ENCODE measurements at places on chromosomes 2 and 18. TPM values are rescaled to one million over a fixed set of nuclear protein-coding genes. Genes with fewer than 3 reads are reported as not detected.

TEX44 gene
- total RNA-seq: not detected

NOSTRIN gene
- total RNA-seq: 16.7 TPM

GRCh38 chr2:80887841-80888378 lies 583.4 kb upstream of the LRRTM1 start:
- no peaks in the 10 kb centered on the region for H3K27me3 ChIP-seq
- DNase-seq: no peak
- H3K4me3 ChIP-seq: no peak overlapping the region
- H3K27ac ChIP-seq: no peak overlapping the region
- no peaks in the 10 kb centered on the region for H3K4me1 ChIP-seq

DNA sequence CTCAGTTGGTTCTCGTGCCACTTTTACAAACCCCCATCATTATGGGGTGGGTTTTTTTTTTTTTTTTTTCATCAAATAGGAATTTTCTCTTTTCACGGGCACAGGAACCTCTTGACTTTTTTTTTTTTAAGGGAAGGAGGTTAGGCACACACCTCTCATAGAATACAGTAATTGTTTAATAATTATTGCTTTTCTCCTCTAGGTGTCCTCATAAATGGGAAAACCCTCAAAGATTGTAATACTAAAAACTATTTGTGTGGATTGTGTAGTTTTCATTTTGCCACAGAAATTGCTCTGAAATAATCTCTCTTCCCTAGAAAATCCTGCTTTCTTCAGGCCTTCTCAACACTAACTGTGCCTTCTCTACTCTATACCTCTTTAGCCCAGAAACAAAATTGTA lies 147.3 kb downstream of the GREB1L start:
- no peak overlapping the region for H3K27ac ChIP-seq
- no peak overlapping the region for H3K4me3 ChIP-seq
- no peaks in the 10 kb centered on the region for H3K36me3 ChIP-seq
- H3K27me3 ChIP-seq: no peaks in the 10 kb centered on the region

DNA sequence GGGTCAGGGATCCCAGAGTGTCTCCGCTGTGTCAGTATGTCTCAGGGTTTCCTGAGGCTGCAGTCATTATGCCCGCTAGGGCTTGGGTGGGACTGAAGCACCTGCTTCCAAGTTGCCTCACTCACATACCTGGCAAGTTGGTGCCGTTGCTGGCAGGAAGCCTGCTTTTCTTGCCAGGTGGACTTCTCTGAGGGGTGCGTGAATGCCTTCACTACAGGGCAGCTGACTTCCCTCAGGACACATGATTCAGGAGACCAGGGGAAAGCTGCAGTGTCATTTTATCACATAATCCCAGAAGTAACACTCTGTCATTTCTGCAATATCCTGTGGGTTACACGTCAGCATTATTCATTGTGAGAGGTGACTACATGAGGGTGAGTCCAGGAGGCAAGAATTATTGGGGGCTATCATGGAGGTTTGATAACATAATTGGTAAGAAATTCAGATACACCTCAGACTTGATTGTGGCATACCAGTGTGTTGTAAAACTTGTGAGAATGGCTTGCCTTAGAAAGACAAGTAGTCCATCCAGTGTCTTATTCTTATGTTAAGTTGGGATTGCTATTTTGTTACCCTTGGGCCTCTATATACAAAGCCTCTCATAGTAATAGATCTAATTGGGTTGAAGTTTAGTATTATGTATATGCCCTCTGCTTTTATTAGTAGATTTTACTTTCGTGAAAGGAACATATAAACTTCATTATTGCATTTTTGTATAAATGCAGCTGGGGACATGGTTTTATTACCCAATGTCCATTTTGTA lies 44.1 kb downstream of the NEDD4L start:
- no peaks in the 10 kb centered on the region for H3K36me3 ChIP-seq
- no peak for DNase-seq
- peak overlapping the region; percentile 75 for H3K27ac ChIP-seq
- no peak overlapping the region for H3K4me3 ChIP-seq
- H3K27me3 ChIP-seq: no peaks in the 10 kb centered on the region

DNA sequence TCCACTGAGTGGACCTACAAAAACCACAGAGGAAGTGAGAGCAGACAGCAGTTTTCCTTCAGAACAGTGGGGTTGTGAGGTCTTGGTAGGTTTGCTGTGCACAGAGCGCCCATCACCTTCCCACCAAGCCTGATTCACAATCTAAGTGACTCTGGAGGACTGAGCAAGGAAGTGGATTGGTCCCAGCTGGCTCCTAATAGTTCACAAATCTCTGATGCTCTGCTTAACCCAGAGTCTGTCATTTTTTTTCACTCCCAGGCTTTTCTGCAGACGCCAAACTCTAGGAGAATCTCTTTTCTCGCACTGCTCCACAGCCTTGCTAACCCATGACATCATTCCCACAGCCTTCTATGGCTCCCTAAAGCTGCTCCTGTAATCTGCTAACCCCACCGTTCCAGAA lies 280.4 kb downstream of the C1D start:
- no peak overlapping the region for H3K4me3 ChIP-seq
- DNase-seq: no peak
- H3K27ac ChIP-seq: no peak overlapping the region
- no peaks in the 10 kb centered on the region for H3K36me3 ChIP-seq
- H3K4me1 ChIP-seq: no peaks in the 10 kb centered on the region

- no peak overlapping the region for H3K4me3 ChIP-seq
- no peaks in the 10 kb centered on the region for H3K36me3 ChIP-seq
Observed at GRCh38 chr2:64166637-64167420, 22.6 kb upstream of the PELI1 start.

DNA sequence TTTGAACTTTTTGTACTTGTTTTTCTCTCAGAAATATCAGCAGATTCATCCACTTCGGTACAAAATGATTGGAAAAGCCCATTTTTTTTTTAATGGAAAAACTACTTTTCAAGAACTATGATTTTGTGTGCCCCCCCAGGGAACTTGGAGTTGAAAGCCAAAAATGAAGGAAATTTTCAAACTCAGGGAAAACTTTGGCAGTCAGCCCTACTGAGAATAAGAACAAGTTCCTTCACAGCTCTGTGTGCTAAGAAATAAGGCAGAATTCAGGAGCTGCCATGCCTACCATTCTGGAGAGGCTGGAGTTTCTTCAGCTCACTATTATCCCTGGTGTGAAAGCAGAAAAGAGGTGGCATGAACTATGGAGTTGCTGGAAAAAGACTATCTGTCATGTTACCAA lies 226.0 kb upstream of the SLC35G4 start:
- no peaks in the 10 kb centered on the region for H3K27me3 ChIP-seq
- H3K27ac ChIP-seq: no peak overlapping the region
- DNase-seq: no peak
- H3K4me3 ChIP-seq: no peak overlapping the region

DNA sequence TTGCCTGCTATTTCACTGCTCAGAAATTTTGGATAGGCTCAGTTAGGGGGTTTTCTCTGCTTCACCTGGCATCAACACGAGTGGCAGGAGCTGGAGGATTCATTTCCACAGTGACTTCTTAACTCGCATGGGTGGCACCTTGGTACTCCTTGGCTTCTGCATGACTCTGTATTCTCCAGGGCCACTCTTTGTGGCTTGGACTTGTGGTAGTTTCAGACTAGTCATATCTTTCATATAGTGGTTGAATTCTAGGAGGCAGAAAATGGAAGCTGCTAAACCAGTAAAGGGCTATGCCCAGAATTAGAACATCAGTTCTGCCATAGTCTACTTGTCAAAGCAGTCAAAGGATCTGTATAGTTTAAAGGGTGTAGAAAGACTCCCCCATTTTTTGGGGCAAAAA lies 6.8 kb downstream of the MAIP1 start:
- H3K4me1 ChIP-seq: peaks cover 12% of the 10 kb centered on the region
- H3K36me3 ChIP-seq: peaks cover 42% of the 10 kb centered on the region
- H3K4me3 ChIP-seq: no peak overlapping the region
- DNase-seq: no peak
- no peak overlapping the region for H3K27ac ChIP-seq
- H3K27me3 ChIP-seq: no peaks in the 10 kb centered on the region

DNA sequence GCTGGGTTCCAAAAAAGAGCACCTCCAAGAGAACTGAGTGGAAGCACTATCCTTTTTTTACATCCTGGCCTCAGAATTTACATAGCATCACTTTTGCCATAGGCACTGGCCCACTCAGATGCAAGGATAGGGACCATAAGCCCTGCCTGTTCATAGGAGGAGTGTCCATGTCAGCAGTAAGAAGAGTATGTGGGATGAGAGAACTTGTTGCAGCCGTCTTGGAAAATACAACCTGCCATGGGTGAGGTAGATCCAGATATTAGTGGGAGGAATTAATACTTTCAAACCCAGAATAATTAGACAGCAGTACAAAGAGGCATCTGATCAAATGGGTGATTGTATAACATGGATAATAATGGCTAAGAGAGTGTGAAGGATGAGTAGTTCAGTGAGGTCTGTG lies 110.7 kb upstream of the CELF4 start:
- H3K4me1 ChIP-seq: no peaks in the 10 kb centered on the region
- no peak for DNase-seq
- no peaks in the 10 kb centered on the region for H3K27me3 ChIP-seq
- H3K36me3 ChIP-seq: no peaks in the 10 kb centered on the region
- no peak overlapping the region for H3K4me3 ChIP-seq
- H3K27ac ChIP-seq: no peak overlapping the region

DNA sequence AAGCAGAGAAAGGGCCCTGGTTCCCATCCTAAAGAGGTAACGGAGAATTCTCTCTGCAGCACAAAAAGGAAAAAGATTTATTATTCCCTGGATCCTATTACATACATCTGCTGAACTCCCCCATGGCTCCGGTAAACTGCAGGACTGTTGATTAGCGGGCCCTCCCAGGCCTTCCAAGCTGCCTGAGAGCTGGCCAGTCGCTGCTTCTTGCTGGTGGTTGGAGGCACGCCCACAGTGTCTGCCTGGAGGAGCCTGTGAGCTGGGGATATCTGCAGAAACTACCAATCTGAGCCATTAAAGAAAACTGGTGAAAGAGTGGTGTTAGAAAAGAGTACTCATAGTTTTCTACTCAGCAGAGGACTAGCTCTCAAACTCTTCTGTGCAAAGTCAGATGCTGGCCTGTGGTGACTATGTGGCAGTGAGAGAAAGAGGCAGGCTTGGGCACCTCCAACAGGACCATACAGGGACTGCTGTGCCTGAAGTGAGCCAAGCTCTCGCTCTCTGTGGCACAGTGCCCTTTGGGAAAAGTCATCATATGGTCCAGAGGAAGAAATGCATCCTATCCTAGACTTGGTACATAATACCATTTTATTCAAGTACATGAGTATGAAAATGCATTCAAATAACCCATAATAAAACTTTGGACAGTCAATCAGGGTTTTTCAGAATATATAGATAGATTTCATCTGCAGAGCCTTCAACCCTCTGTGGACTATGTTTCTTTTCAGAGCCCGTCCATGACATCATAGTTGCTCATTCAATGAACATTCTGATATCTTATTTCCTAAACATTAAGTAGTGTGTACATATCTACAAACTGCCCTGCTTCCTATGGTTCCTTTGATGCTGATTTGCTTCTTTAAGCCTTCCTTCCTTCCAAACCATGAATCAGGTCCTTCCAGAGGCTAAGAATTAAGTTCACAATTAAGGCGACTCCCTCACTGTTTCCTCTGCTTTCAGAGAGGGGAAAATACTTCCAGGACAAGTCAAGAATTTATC lies 242.0 kb upstream of the LYPD1 start:
- DNase-seq: no peak
- no peak overlapping the region for H3K4me3 ChIP-seq
- no peaks in the 10 kb centered on the region for H3K36me3 ChIP-seq
- H3K27me3 ChIP-seq: no peaks in the 10 kb centered on the region

G6PC2 gene
- not detected for total RNA-seq

GRCh38 chr18:33677891-33678290 lies 99.9 kb downstream of the ASXL3 start:
- no peaks in the 10 kb centered on the region for H3K4me1 ChIP-seq
- no peaks in the 10 kb centered on the region for H3K27me3 ChIP-seq
- DNase-seq: no peak
- peaks cover 3% of the 10 kb centered on the region for H3K36me3 ChIP-seq
- no peak overlapping the region for H3K27ac ChIP-seq
- H3K4me3 ChIP-seq: no peak overlapping the region

DNA sequence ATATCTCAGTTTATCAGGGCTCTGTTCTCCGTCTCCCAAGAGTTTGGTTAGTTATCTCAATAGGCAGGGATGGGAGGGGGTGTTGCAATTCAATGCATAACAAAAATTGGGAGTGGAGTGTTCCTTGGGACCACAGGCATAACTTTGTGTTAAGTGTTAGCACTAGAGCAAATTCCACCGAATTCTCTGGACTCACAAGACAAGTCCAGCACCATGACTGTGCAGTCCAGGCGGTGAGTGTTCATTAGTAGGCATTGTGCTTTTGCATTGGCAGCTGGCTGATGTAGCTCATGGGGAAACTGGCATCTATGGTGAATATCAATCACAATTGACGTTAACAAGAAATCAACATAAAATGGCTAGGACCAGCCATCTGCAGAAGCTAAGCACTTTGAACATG lies 79.0 kb upstream of the CABLES1 start:
- H3K36me3 ChIP-seq: no peaks in the 10 kb centered on the region
- H3K4me3 ChIP-seq: no peak overlapping the region
- no peaks in the 10 kb centered on the region for H3K4me1 ChIP-seq
- no peak for DNase-seq
- no peaks in the 10 kb centered on the region for H3K27me3 ChIP-seq

DNA sequence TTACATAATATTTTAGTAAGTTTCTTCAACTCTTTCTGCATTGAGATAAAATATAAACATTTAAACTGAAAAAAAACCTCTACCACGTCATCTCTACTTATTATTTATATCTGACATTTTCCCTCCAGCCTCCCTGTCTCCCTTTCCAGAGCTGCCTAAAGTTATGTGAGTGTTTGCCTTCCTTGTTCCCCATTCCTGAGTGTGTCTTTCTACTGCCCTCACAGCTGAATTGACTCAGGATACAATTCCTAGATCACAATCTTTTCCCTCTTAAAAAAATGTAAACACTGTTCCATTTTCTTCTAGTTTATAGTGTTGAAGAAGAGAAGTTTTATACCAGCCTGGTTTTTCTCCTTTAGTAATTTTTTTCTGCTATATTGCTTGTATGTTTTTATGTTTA lies 5.3 kb downstream of the TRPM8 start:
- no peaks in the 10 kb centered on the region for H3K36me3 ChIP-seq
- no peaks in the 10 kb centered on the region for H3K27me3 ChIP-seq
- no peaks in the 10 kb centered on the region for H3K4me1 ChIP-seq
- no peak overlapping the region for H3K27ac ChIP-seq
- no peak for DNase-seq

DNA sequence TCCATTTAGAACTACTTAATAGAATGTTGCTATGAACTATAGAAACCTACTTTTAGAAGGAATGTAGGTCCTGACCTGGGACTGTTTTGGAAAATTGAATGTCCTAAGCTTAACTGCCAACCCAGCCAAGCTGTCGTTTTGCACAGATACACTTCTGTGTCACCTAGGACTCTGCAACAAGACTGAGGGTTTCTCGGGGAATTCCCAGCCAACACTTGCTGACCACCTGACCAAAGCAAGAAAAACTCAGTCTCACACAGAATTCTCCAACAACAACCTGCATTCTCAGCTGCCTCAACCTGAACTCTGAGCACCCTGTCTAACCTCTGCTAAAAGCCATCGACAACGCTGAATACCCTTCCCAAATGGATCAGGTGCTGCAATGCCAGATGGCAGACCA lies 128.2 kb downstream of the SS18 start:
- no peak overlapping the region for H3K4me3 ChIP-seq
- DNase-seq: no peak
- no peaks in the 10 kb centered on the region for H3K4me1 ChIP-seq
- H3K27ac ChIP-seq: no peak overlapping the region
- H3K36me3 ChIP-seq: no peaks in the 10 kb centered on the region

GRCh38 chr2:147538088-147538487 lies 306.7 kb upstream of the ACVR2A start:
- H3K27me3 ChIP-seq: no peaks in the 10 kb centered on the region
- DNase-seq: no peak
